ENCODE measurements at places on chromosomes 7 and 10.

DNA sequence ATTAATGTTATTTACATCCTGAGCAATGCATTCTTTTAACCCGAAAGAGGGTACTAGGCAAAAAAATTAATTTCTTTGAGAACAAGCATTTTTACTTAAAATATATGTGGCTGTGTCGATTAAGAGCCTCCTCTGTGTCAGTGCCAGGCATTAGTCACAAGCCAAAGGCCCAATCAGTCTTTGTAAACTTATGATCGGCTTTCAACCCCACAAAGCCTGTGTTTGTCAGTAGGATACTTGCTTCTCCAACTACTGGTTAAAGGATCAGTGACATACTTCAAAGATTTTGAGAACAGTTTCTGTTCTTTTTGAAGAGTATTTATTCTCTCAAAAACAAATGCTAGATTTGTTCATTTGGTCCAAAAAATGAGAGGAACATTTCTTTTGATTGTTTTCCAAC is 159.3 kb downstream of the NRCAM start:
- DNase-seq: no peak

GRCh38 chr10:71177651-71178199 is 34.6 kb upstream of the UNC5B start:
- no peak for DNase-seq

DNA sequence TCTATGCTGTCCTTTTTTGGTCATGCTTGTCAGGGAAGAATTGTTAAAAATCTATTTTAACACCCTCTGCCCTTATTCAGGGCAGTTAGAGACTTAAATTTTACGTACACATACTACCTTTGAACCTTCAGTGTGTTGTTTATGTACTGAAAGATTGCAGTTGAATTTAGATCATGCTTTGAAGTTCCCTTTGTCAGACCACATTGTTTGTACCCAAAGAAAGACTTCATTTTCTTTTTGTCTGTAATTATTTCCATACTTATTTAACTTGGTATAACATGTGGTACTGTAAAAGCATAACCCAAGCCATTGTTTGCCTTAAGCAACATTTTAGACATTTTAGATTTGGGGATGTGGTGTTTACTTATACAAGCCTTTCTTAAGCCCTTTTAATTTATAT is 96.1 kb downstream of the MMRN2 start:
- DNase-seq: no peak

DNA sequence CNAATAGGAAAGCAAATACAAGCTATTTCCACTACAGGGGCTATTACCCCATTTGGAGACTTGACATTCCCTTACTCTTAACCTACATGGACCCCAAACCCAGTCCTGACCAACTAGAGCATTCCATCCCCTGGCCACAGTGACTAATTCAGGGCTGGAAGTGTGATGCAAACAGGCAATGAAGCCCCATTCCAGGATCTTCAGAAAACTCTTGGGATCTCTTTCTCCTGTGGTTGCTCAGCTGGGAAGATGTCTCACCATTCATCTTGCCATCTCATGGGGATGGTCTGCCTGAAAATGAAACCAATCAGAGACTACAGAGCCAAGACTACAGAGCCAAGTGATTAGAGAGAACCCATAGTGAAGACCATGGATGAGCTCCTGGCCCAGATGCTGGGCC is 206.2 kb downstream of the ZNF365 start:
- no peak for DNase-seq

GRCh38 chr7:47932016-47932415 is 16.2 kb downstream of the PKD1L1 start:
- no peak for DNase-seq

- no peak for DNase-seq
Measured at GRCh38 chr10:20267734-20268133, 451.5 kb downstream of the PLXDC2 start.

DNA sequence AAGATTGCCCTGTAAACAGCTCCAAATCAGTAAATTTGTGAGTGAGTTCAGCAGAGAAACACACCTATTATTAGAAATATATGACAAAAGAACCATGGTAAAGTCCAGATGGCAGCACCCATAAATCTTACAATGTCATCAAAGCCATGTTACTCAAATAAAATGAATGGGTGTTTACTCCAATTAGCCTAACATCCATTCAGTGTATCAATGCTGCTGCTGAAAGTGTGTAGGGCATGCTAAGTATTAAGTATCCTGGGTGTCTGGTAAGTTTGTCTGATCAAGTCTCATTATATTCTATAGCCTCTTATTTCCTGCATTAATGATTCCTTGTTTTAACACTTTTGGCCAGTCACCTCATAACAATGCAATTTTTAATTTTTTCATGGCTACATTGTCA is 185.5 kb upstream of the STEAP4 start:
- DNase-seq: no peak

- DNase-seq: no peak
Measured at GRCh38 chr7:46153583-46153950, 232.5 kb upstream of the IGFBP3 start.

- DNase-seq: no peak
Measured at GRCh38 chr7:149799397-149800168, 26.2 kb upstream of the ZNF467 start.

DNA sequence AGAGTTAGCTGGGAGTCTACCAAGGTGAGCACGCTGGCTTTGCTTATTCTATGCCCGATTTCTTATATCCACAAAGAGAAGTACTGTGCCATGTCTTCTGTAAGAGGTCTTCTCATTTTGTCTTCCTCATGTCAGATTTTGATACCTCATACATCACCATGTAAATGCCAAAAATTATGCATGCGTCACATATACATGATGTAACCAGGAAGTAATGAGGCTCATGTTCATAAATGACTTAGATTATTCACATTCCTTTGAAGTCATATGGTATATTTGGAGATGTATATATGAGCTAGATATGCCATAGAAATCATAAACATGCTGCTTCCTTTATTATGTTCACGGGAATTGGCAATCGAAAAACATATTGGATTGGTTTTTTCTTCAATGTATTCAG is 97.7 kb upstream of the CELF2 start:
- DNase-seq: no peak

GRCh38 chr10:19966751-19967150 is 150.5 kb downstream of the PLXDC2 start:
- no peak for DNase-seq

- peak; percentile 12 for DNase-seq
Measured at GRCh38 chr7:95687759-95688343, 84.5 kb upstream of the DYNC1I1 start.
